CD4-positive, alpha-beta memory T cell (primary cell): ENCODE measurements at places on chromosomes 1 and 21. TPM values are rescaled to one million over a fixed set of nuclear protein-coding genes. Genes with fewer than 3 reads are reported as not detected.
A peak's percentile ranks its signal among the peaks of the same experiment; 100 is the strongest.

GRCh38 chr1:46820560-46821060 lies 21.8 kb downstream of the CYP4B1 start:
- no peaks in the 10 kb centered on the region for H3K36me3 ChIP-seq
- H3K4me3 ChIP-seq = no peak overlapping the region
- H3K27ac ChIP-seq = no peak overlapping the region
- no peak for DNase-seq

GRCh38 chr1:234519506-234519905 lies 40.5 kb upstream of the TARBP1 start:
- H3K27me3 ChIP-seq = no peaks in the 10 kb centered on the region
- H3K36me3 ChIP-seq = no peaks in the 10 kb centered on the region
- H3K4me3 ChIP-seq = no peak overlapping the region
- peaks cover 14% of the 10 kb centered on the region for H3K4me1 ChIP-seq

DNA sequence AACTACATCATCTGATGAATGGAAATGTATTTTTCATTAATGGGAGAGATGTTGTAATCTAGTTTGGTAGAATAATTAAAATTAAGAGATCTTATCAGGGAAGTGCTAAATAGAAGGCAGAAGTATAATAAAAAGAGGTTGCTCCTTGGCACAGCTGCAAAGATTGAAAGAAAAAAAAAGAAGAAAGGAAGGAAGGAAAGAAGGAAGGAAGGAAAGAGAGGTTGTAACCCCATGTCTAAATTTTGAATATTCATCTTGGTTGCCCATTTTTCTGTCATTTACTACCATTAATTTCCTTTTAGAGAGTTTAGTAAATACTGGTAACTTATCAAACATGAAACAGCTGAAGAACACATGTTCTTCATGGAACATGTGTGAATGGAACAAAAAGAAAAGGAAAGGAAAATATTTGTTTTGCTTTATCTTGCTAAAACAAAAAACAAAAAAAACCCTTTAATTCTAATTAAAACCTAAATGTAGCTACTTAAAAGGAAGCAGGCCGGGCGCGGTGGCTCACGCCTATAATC lies 10.5 kb upstream of the MDM4 start:
- no peak for DNase-seq
- H3K4me1 ChIP-seq = peaks cover 19% of the 10 kb centered on the region
- H3K27me3 ChIP-seq = no peaks in the 10 kb centered on the region

DNA sequence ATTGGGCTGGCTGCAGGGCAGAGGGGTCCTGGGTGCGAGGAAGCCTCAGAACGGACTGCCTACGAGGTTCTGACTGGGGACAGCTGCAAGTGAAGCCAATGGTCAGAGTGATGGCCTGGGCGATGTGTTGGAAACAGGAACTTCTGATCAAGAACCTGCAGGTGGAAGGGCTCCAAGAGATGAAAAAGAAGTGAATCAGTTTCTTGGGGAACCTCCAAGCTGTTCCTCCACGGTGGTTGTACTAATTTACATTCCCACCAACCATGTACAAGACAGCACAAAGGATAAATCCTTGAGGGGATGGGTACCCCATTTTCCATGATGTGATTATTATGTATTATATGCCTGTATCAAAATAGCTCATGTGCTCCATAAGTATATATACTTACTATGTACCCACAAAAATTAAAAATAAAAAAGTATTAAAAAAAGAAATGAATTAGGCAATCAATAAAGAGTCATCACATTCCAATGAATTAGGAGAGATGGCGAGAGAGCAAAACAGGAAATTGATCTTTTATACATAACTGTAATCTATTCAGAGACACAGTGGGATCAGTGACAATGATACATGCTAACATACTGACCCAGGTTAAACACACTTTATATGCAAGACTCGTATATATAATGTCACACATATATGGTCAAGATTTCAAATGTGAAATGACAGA lies 58.1 kb downstream of the PTPN14 start:
- no peaks in the 10 kb centered on the region for H3K36me3 ChIP-seq
- H3K4me3 ChIP-seq = no peak overlapping the region
- no peak overlapping the region for H3K27ac ChIP-seq
- peaks cover 6% of the 10 kb centered on the region for H3K27me3 ChIP-seq
- H3K4me1 ChIP-seq = no peaks in the 10 kb centered on the region

DNA sequence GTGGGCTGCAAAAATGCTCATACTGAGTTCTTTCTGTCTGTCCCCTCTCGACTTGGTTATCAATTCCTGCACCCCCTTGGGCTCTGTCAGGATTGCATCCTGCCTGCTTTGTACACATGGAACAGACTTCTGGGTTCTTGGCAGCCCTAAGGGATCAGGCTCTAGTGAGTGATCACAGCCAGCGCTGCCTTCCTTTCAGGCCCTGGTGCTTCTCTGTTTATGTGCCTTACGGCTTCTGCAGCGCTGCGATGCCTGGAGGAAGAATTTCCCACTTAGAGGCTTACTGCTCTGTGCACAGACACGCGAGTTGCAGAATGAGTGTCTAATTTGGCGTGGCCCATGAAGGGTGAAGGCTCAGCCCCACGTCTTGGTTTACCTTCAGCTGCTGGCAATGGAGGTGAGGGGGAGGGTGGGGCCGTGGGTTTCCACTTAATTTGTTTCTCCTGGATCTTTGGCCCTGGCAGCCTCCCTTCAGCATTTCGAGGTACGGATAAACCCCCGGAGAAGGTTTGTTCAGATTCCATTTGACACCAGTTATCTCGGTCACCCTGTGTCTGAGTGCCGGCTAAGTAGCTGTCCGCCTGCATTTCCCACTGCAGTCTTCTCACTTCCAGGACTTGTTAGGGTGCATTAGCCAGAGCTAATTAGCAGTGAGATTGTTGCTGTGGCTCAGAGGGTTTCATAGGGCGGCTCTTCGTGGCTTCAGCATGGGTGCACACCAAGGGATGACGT lies 227.3 kb downstream of the DYRK1A start:
- no peaks in the 10 kb centered on the region for H3K27me3 ChIP-seq
- H3K4me1 ChIP-seq = no peaks in the 10 kb centered on the region
- DNase-seq = no peak

- no peak overlapping the region for H3K27ac ChIP-seq
- no peaks in the 10 kb centered on the region for H3K36me3 ChIP-seq
- H3K27me3 ChIP-seq = no peaks in the 10 kb centered on the region
- H3K4me3 ChIP-seq = no peak overlapping the region
- H3K4me1 ChIP-seq = peaks cover under 1% of the 10 kb centered on the region
These were observed 5.9 kb downstream of the RIMS3 start for GRCh38 chr1:40659649-40659947.

DNA sequence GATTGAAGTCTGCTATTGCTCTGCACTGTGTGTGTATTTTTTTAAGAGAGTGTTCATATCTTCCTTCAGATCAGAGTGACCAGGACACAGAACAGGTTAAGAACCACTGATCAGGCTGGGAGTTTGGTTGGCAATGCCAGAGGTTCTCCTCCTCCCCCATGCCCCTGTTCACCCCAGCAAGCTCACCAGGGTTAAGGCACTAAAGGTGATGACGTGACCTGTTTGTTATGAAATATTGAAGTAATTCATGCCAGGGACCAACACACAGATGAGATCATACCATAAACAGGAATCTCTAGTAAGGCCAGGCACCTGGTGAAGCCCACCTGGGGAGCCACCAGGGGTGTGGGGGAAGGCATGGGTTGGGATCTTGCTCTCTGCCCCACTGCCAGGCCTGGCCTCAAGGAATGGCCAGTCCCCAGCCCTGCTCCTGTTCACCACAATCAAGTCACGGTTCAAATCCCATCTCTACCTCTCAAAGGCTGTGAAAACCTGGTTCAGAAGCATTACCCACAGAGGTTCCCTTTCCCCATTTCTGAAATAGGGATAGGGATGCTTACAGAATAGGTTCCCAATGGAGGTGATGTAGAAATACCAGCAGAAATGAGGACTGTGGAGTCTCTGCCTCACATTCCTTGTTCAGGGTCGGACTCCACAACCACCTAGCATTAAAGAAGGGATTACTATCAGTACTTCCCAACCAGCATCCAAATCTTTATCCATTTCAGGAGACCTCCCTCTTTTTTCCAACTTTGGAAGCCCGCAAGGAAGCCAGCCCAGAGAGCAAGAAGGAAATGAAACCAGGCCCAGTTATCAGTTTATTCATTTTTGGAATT lies 2.4 kb downstream of the ID3 start:
- H3K4me1 ChIP-seq = peaks cover 55% of the 10 kb centered on the region
- H3K36me3 ChIP-seq = no peaks in the 10 kb centered on the region
- H3K27me3 ChIP-seq = no peaks in the 10 kb centered on the region
- DNase-seq = peak; percentile 43

DNA sequence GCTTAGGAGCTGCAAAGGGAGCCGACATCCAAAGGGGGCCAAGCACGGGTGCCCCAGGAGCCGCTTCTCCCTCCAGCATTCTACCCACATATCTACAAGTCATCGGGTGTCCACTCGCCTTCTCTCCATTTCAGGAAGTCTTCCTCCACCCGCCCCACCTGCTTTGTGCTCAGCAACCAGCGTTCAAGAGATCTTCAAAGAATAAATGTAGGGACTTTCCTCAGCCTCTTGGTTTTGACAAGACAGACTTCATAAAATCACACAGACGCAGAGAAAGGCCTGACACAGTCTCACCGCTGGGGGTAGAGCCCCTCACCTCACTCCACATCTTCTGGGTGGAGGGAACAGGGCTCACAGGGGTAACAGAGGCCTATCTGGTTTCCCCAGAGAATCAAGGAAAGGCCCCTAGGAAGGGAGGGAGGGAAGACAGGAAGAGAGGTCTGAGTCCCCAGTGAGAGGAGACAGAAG lies 49.5 kb downstream of the SSBP3 start:
- H3K27me3 ChIP-seq = no peaks in the 10 kb centered on the region
- peak; percentile 30 for DNase-seq
- no peaks in the 10 kb centered on the region for H3K36me3 ChIP-seq
- H3K27ac ChIP-seq = peak overlapping the region; percentile 47
- peak overlapping the region; percentile 32 for H3K4me3 ChIP-seq

DNA sequence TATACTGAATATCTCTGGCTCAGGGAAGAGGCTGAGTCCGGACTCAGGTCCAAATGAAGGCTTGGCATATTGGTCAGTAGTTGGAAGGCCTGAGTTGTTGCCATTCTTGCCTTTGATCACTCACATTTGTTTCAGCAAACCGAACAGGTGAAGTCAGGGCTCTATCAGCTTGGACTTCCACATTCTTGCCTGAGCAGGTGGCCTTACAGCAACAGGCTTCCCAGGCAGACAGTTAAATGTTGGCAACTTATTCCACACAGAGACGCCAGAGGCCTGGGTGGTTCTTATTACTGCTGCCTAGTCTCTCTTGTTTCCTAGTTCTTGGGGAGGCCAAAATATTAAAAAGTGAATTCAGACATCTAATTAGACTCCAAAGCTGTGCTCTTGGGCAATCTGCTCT lies 36.6 kb downstream of the XCL2 start:
- no peaks in the 10 kb centered on the region for H3K27me3 ChIP-seq
- H3K27ac ChIP-seq = no peak overlapping the region
- H3K36me3 ChIP-seq = no peaks in the 10 kb centered on the region
- H3K4me3 ChIP-seq = no peak overlapping the region

GRCh38 chr21:43767984-43768867 lies 7.9 kb downstream of the CSTB start:
- no peak overlapping the region for H3K4me3 ChIP-seq
- no peak overlapping the region for H3K27ac ChIP-seq
- no peaks in the 10 kb centered on the region for H3K4me1 ChIP-seq

DNA sequence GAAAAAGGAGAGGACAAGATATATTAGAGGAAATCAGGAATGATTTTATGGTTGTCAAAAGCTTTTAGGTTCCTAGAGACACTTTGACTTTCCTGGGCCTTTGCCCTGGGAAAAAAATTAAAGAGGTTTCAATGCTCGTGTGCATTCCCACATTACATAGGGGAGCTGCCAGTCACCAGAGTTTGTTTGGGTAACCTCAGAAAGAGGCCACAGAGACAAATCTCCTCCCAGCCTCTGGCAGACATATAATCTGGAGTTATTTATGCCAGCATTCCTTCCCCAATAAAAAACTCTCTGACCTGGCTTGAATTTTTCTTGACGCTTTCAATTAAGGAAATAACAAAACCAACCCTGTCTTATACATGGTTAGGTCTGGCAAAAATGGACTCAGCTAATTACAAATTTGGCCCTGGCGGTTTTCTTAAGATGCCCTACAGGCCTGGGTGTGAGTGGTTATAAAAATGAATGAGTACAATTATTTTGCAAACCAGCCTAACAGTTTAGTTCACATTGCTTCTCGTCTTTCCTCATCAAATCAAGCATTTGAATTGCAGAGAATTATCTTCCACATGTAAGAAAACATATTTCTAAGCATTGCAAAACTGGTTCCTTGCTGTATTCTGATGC lies 63.7 kb downstream of the WLS start:
- no peak overlapping the region for H3K4me3 ChIP-seq
- no peaks in the 10 kb centered on the region for H3K36me3 ChIP-seq
- H3K27ac ChIP-seq = no peak overlapping the region
- DNase-seq = no peak
- no peaks in the 10 kb centered on the region for H3K4me1 ChIP-seq

GRCh38 chr1:230381049-230381467 lies 45.1 kb downstream of the PGBD5 start:
- no peaks in the 10 kb centered on the region for H3K4me1 ChIP-seq
- no peak overlapping the region for H3K4me3 ChIP-seq
- no peaks in the 10 kb centered on the region for H3K36me3 ChIP-seq
- no peak overlapping the region for H3K27ac ChIP-seq
- H3K27me3 ChIP-seq = no peaks in the 10 kb centered on the region

DNA sequence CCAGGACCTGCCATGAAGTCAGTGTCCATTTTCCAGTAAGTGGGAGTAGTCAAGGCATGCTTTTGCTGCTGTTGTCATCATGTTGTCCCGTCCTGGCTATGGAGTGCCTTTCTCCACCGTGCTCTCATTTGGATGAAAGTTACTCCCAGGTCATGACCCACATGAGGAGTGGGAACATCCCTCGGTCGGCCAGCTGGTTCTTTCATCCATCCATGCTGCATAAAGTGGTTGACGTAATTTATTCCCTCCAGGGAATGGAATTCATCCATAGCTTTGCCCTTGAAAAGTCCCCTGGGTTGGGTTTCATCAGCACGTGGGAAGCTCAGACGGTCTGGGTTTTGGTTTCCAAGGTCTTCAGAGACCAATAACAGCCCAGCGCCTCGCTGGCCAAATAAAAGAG lies 11.6 kb downstream of the PLA2G2A start:
- no peaks in the 10 kb centered on the region for H3K4me1 ChIP-seq
- H3K36me3 ChIP-seq = no peaks in the 10 kb centered on the region
- no peak overlapping the region for H3K27ac ChIP-seq
- no peaks in the 10 kb centered on the region for H3K27me3 ChIP-seq

- no peak overlapping the region for H3K4me3 ChIP-seq
- no peaks in the 10 kb centered on the region for H3K27me3 ChIP-seq
- H3K4me1 ChIP-seq = no peaks in the 10 kb centered on the region
- DNase-seq = no peak
These were observed 82.6 kb upstream of the GPR52 start for GRCh38 chr1:174364996-174365736.

The IQCC gene
- polyA plus RNA-seq = not detected

The ATP1A4 gene
- not detected for polyA plus RNA-seq

The TMEM35B gene
- polyA plus RNA-seq = 291 TPM

The SH2D1B gene
- polyA plus RNA-seq = not detected

The BMP8A gene
- not detected for polyA plus RNA-seq

The GJA8 gene
- polyA plus RNA-seq = not detected

The EFNA1 gene
- 0.84 TPM for polyA plus RNA-seq
